ENCODE measurements at places on chromosomes 12 and 14.

GRCh38 chr14:99729991-99730875, 46.1 kb downstream of the CYP46A1 start:
- peak; percentile 72 for DNase-seq

DNA sequence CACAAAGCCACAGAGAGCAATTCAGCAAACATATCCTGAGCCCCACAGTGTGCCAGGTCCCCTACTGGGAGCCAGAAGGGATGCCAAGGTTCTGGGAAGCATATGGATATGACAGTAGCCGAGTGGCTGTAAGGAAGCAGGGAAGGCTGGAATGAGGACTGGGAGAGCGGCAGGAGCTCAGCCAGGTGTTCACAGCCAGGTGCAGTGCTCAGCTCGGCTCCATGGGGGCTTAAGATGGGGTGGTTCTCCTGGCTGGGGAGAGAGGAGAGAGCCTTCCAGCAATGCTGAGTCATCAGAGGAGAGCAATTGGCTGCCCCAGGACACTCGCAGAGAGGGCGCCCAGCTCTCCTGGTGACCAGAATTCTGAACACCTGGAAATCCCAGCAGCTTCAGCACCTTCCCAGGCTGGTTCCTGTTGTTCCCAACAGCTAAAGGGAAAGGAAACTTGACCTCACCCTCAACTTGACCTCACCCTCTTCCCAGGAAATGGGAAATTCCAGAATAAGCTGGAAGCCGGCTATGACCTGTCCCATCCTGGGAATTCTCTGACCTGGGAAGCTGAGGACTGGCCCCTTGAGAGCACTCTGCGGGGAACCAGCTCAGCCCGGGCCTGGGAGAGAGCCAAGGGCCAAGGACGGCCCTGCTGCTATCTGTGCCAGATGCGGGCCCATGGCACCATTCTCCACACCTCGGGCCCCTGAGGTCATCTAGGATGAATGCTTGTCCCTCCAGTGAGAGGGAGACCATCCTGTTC, 34.6 kb downstream of the SLC6A12 start:
- DNase-seq, result no peak

- DNase-seq, result no peak
Observed at GRCh38 chr14:93014058-93015023, 91.4 kb downstream of the CHGA start.

DNA sequence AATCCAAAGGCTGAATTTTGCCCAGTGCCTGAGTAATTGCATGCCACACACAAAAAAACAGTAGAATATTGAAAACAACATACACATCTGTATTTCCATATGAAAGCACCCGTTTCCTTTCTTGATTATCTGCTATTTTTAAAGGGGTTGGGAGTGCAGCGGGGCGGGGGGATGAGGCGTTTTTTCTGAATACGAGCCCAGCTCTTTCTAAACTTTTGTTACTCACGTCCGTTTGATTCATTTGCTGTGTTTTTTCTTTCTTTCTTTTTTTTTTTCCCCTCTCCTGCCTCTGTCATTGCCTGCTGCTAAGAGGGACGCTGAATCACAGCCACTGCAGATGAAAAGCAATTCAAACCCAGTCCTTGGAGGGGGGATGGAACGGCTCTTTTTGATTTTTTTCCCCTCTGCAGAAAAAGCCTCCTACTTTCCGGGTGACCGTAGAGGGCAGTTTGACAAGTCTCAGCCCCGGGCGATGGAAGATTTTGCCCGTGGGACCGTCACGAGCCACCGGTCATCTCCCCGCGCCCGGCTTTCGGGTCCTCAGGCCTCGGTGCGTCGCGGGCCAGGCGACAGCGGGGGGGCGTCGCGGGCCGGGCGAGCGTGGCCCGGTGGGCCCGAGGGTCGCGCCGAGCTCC, 572 bp upstream of the RASSF8 start:
- no peak for DNase-seq

Data from stimulated activated CD4-positive, alpha-beta T cell treated with anti-CD3 and anti-CD28 coated beads, TNF-alpha, amount 100 ng/mL, for 24 hours (primary cell).